Hypothalamus (tissue), 51 donors: ENCODE measurements at places on chromosomes 3 and 15.
A peak's percentile ranks its signal among the peaks of the same experiment; 100 is the strongest.

DNA sequence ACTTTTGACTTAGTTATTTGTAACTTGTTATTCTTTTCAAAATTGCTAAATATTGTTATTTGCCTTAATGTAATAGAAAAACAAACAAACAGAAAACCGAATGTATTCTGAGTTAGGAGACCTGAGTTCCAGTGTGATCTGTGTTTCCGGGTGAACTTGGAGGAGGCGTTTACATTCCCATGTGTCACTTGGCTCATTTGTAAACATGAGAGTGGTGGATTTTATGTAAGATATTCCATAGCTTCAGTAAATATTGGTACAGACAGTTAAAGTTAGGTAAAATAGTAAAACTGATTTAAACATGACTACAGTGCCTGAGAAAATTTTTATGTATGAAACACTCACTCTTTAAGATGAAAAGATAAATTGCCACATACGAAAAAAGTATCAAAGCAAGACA lies 287.3 kb upstream of the POU1F1 start:
- no peak for DNase-seq

DNA sequence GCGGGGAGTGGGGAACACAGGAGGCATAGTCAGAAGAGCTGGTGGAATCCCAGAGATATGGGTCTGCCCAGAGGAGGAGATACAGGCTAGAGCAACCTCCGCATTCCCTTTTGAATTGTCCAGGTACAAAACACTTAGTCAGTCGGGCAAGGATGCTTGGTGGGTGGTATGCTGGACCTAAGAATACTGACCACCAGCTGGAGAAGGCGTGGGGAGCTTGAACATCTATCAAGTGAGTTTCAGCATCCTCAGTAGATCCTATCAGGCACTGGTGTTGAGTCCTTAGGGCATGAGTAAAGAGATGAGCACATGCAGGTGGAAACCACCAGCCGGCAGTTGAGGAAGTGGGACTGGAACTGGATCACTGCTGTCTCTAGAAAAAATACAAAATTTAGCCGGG lies 14.7 kb upstream of the DIS3L start:
- no peak for DNase-seq

DNA sequence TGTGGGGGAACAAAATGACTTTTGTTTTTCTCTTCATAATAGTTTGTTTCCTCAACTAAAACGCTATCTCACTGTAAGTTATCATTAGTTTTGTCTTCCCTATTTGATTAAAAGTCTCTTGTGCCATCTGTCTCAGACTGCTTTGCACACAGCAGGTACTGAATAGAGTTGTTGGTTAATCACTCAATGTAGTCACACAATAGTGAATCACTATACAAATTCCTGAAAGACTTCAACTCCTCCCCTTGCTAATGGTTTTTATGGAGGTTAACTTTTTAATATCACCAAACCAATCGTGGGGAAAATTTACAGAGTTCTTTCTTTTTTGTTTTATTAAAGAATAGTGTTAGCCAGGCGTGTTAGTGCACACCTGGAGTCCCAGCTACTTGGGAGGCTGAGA lies 2.6 kb upstream of the NGLY1 start:
- DNase-seq = no peak

- DNase-seq = no peak
Observed at GRCh38 chr15:31280046-31280830, 46.4 kb upstream of the KLF13 start.

GRCh38 chr3:170562080-170562479 lies 23.8 kb downstream of the SLC7A14 start:
- DNase-seq = no peak

GRCh38 chr3:4504340-4505261 lies 11.5 kb downstream of the ITPR1 start:
- no peak for DNase-seq

- no peak for DNase-seq
Observed at GRCh38 chr15:41648770-41649169, 11.4 kb upstream of the MGA start.

GRCh38 chr15:89034305-89034704 lies 54.0 kb upstream of the ABHD2 start:
- no peak for DNase-seq

- no peak for DNase-seq
Observed at GRCh38 chr3:46950650-46951241, 25.8 kb downstream of the CCDC12 start.

DNA sequence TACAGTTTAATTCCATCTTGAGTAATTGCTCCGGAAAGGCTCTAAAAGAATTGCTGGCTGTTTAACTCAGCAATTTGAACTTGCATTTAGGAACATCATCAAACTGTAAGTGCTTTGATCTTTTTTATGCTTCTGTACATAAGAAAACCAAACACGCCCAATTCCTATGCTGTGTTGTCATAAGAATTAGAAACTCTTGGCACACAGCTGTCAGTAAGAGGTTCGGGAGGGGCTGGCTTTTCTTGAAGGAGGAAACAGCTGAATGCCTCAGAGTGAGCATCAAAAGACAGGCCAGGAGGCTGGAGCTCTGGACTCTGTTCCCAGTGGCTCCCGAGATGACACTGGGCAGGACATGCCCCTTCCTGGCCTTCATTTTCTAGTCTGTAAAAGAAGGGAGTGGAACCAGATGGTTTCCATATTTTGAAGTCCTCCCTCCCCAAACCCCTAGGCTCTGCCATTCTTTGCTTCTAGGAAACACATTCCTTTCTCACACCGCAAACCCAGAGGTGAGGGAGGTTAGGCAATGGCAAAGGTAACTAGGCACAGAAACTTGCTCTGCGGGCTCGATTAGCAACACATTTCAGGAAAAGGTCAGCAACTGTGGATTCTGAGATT lies 73.7 kb upstream of the DLG1 start:
- no peak for DNase-seq

- no peak for DNase-seq
Observed at GRCh38 chr3:138938877-138939560, 7.9 kb downstream of the FOXL2 start.

GRCh38 chr15:98444138-98444537 lies 204.2 kb upstream of the IGF1R start:
- no peak for DNase-seq

DNA sequence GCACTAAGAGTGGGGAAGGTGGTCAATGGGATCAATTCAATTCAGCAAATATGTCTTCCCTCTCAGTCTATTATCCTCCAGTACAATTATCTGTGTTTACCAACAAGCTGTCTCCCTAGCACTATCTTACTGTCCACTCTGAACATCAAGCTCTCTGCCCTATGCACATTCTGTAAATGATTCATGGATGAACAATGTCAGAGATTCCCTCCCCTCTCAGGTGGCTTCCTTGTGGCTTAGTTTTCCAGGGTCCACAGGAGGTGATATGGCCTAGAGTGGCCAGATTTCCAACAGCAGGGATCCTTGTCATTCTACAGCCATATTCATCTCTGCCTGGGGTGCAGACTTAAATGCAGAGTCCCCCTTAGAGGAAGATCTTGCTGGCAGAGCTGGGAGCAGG lies 225.1 kb downstream of the UACA start:
- DNase-seq = no peak

- DNase-seq = no peak
Observed at GRCh38 chr15:28967990-28968389, 82.2 kb downstream of the APBA2 start.

DNA sequence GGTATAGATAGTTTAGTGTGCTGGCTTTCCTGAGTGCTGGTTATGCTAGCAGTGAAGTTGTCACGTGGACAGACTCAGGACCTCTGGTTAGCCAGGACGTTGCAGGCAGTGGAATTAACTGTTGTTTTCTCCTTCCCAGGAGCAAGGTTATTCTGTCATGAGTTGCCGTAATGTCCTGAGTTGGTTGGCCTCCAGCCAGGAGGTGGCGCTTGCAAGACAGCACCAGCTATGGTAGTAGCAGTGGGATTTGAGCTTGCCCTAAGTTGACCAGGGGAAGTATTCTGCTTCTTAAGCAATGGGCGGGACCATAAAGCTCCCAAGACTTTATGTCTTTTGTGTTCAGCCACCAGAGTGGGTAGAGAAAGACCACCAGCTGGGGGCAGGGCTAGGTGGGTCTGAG lies 240.7 kb upstream of the DNAJC19 start:
- DNase-seq = no peak

- DNase-seq = no peak
Observed at GRCh38 chr15:100113351-100114080, 228.3 kb downstream of the ADAMTS17 start.

- no peak for DNase-seq
Observed at GRCh38 chr15:89321521-89322410, 12.9 kb downstream of the POLG start.

DNA sequence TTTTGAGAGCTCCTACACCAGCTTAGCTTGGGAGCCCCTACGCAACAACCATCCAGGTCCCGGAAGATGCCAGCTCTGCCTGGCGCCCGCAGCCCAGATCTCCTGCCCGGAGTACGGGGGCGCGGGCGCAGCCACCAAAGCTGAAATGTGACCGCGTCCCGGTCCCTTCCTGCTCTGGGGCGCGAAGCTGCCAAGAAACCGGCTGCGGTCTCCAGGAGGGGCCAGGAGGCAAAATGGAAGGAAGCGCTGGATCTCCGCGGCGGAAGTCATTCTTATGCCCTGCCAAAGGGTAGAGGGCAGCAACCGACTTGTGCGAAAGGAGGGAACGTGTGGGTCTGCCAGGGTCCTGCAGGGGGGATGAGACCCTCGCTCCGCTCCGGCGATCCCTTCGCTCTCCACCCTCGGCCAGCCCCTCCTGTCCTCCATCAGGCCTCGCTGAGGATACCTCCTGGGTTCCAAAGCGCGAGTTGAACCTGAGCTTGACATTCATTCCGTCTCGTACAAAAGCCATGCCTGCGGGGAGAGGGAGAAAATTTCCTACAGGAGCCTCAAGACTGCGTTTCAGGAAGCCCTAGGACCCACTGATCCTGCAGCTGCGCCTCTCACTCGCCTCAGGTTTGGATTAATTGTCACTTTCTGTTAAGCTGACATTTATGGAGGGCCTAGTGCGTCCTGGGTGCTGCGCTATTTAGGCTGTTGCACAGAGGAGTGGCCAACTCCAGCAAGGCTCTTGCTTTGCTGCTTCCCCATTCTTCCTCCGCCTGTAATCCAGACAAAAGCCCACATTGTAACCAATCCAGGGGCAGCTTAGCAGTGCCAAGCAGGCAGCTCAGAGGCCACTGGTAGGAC lies 98.3 kb upstream of the VGLL3 start:
- DNase-seq = peak; percentile 61

DNA sequence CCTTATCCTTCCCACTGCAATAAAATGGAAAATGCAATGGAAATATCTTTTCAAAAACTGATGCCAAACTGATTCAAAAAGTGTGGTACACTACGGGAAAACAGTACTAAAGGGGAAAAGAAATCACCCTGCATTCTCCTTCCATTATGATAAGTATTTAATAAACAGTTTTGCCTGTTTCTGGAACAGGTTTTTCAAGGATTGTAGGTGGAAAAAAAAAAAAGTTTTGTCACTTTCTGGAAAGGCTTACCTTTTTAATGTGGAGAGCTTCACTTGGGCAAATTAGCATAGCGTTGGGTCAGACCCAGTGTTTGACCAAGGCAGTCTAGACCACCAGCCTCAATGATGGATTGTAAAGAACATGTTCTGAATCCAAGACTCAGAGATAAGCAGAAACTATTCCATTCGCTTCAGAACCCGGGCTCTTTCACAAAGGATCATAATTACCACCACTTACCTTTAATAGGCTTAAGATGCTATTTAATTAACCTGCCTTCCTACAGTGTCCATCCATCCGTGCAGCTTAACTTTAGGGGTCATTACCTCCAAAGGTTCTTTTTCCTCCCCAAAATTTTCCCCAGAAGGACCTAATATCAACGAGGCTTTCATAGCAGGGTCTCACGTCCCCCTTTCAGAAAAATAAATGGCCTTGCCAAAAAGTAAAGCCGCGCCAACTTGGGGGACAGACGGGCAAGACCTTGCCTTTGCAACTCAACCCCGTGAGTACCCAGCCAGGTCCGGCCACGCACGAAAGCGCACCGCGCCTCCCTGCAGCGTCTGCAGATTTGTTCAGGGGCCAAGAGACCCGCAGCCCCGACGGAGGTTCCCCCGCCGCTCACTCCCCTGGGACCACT lies 1.0 kb downstream of the DCBLD2 start:
- DNase-seq = no peak
